ENCODE measurements at places on chromosomes 7 and 10. TPM values are rescaled to one million over a fixed set of nuclear protein-coding genes. Genes with fewer than 3 reads are reported as not detected.

POMZP3 gene
- total RNA-seq: 21.8 TPM

CRYGN gene
- total RNA-seq: 0.74 TPM

UCN3 gene
- not detected for total RNA-seq

GRCh38 chr10:34131152-34131551 lies 683.9 kb downstream of the PARD3 start:
- H3K36me3 ChIP-seq: no peaks in the 10 kb centered on the region
- H3K27me3 ChIP-seq: no peaks in the 10 kb centered on the region
- no peaks in the 10 kb centered on the region for H3K4me1 ChIP-seq
- no peak for DNase-seq
- H3K27ac ChIP-seq: no peak overlapping the region

- H3K27me3 ChIP-seq: no peaks in the 10 kb centered on the region
- peaks cover 27% of the 10 kb centered on the region for H3K4me1 ChIP-seq
- no peak for DNase-seq
- H3K36me3 ChIP-seq: no peaks in the 10 kb centered on the region
- peak overlapping the region; percentile 83 for H3K27ac ChIP-seq
These were observed 27.9 kb upstream of the ASCC1 start for GRCh38 chr10:72243822-72244437.

- H3K36me3 ChIP-seq: no peaks in the 10 kb centered on the region
- no peak overlapping the region for H3K4me3 ChIP-seq
- no peaks in the 10 kb centered on the region for H3K27me3 ChIP-seq
- no peaks in the 10 kb centered on the region for H3K4me1 ChIP-seq
- no peak for DNase-seq
- no peak overlapping the region for H3K27ac ChIP-seq
These were observed 741.7 kb upstream of the GALNT17 start for GRCh38 chr7:70390251-70390650.

DNA sequence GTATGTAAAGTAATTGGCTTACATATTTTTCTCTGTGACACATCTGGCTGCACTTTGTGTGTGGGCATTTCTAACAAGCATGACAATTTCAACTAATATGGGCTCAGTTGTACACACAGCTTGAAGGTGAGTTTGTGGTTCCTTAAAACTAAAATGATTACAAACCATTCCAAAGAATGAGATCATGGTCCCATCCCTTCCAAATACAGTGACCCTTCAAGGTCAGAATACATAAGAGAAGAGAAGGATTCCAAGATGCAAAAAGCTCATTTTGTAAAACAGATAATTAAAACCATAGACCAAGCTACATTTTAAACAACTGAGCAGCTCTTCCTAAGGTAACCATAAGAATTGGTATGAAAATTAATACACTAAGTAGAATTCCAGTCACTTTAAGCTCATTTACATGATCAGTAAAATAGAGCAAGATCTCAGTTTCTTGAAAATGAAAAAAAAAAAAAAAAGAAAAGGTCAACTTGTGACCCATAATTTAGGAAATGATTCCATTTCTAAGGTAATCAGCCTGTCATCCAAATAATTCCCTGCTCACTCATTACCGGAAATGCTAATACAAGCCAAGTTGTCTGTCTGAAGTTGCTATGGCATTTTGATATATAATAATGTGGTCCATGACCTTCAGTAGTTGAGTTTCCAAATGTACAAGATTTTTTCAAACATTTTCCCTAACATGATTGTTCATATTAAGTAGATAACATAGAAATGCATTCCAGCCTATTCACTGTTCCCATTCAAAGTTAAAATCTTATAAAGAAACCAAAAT lies 688.5 kb downstream of the PARD3 start:
- no peak for DNase-seq
- no peaks in the 10 kb centered on the region for H3K27me3 ChIP-seq
- no peak overlapping the region for H3K27ac ChIP-seq
- 0 out of 2 replicates have a peak, but pooled peaks cover 3% of the 10 kb centered on the region for H3K4me1 ChIP-seq
- no peaks in the 10 kb centered on the region for H3K36me3 ChIP-seq

GRCh38 chr7:41437257-41438196 lies 265.4 kb downstream of the INHBA start:
- DNase-seq: no peak
- no peaks in the 10 kb centered on the region for H3K36me3 ChIP-seq
- no peak overlapping the region for H3K27ac ChIP-seq
- no peaks in the 10 kb centered on the region for H3K4me1 ChIP-seq
- H3K4me3 ChIP-seq: no peak overlapping the region
- H3K27me3 ChIP-seq: no peaks in the 10 kb centered on the region

- peaks cover 74% of the 10 kb centered on the region for H3K4me1 ChIP-seq
- DNase-seq: no peak
- peak overlapping the region; percentile 92 for H3K4me3 ChIP-seq
- no peaks in the 10 kb centered on the region for H3K27me3 ChIP-seq
- peak overlapping the region; percentile 98 for H3K27ac ChIP-seq
These were observed 846 bp upstream of the ZNF775 start for GRCh38 chr7:150378115-150378852.

GRCh38 chr7:19119870-19120486 lies 2.5 kb upstream of the TWIST1 start:
- no peak overlapping the region for H3K4me3 ChIP-seq
- no peak for DNase-seq
- peak overlapping the region; percentile 24 for H3K27ac ChIP-seq
- H3K4me1 ChIP-seq: no peaks in the 10 kb centered on the region
- H3K36me3 ChIP-seq: no peaks in the 10 kb centered on the region

- no peak overlapping the region for H3K27ac ChIP-seq
- no peaks in the 10 kb centered on the region for H3K36me3 ChIP-seq
- 0 out of 2 replicates have a peak, but pooled peaks cover 2% of the 10 kb centered on the region for H3K27me3 ChIP-seq
- no peak for DNase-seq
These were observed 84.0 kb downstream of the C1GALT1 start for GRCh38 chr7:7266257-7266881.

DNA sequence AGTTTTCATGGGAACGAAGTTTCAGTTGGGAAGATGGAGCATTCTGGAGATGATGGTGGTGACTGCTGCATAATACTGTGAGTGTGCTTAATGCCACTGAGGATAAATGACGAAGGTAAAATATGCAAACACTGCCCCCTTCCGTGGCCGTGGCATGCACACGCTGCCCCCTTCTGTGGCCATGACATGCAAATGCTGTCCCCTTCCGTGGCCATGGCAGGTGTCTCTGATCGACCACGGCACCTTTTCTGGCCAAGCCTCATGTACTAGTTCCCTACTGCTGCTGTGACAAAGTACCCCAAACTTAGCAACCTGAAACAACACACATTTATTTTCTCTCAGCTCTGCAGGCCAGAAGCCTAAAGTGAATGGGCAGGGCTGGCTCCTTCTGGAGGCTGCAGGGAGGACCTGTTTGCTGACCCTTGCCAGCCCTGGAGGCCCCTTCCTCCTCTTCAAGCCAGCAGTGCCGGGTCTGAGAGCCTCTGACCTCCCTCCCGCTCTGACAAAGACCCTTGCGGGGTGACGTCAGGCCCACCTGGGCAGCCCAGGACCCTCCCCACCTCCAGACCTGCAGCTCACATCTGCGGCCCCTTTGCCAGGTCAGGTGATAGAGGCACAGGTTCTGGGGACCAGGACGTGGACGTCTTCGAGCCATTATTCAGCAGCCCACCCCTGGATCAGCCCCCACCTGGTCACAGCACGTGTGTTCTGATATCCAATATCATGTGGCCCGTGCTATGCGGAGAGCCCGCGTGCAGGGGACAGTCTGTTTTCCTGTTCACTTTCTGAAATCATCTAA lies 82.0 kb downstream of the MICALL2 start:
- H3K27me3 ChIP-seq: no peaks in the 10 kb centered on the region
- H3K4me3 ChIP-seq: no peak overlapping the region
- H3K27ac ChIP-seq: no peak overlapping the region
- H3K36me3 ChIP-seq: no peaks in the 10 kb centered on the region
- H3K4me1 ChIP-seq: no peaks in the 10 kb centered on the region
- DNase-seq: peak; percentile 17

DNA sequence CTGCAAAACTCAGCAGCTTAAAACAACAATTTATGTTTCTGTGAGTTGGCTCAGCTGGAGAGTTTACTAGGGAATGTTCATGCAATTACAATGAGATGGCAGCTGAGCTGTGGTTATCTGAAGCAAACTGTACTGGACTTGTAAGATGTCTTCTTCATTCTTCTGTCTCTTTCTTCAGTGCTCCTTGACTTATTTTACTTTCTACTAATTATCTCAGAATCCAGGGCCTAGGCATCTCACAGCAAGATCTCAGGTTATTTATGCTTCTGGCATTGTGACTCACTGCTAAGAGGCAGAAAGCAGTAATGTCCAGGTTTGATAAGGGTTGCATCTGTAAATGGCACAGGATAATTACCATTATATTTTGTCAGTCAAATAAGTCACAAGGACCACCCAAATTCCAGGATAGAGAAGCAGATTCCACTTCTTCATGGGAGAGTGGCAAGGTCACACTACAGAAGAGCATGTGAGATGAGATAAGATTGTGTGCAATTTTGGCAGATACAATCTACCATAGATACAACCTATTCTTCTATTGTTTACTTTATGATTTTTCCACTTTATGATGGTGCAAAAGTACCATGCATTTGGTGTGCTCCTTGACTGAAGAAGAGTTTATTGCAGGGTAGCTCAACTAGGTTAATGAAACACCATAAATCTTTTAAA lies 16.8 kb downstream of the VIM start:
- no peaks in the 10 kb centered on the region for H3K27me3 ChIP-seq
- no peaks in the 10 kb centered on the region for H3K4me1 ChIP-seq
- no peaks in the 10 kb centered on the region for H3K36me3 ChIP-seq
- no peak for DNase-seq
- H3K4me3 ChIP-seq: no peak overlapping the region
- no peak overlapping the region for H3K27ac ChIP-seq

DNA sequence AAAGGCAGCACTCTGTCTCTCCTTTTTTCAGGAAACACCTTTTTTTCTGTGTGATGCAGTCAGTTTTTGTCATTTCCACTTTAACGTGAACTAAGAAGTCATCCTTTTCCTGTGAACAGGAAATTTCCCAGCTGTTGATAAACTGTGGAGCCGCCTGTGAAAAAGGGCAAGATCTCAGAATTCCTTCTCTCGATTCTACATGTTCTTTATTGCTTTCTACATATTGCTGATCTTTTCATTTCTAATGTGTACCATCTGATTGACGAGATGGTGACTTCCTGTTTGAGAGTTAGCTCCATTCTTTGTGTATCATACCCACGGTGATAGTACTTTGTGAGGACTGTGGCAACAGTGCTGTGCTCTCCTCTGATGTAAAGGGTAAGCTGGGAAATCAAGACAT lies 50.4 kb downstream of the ADD3 start:
- H3K4me1 ChIP-seq: no peaks in the 10 kb centered on the region
- no peaks in the 10 kb centered on the region for H3K27me3 ChIP-seq
- no peak for DNase-seq
- H3K36me3 ChIP-seq: no peaks in the 10 kb centered on the region
- no peak overlapping the region for H3K27ac ChIP-seq

DNA sequence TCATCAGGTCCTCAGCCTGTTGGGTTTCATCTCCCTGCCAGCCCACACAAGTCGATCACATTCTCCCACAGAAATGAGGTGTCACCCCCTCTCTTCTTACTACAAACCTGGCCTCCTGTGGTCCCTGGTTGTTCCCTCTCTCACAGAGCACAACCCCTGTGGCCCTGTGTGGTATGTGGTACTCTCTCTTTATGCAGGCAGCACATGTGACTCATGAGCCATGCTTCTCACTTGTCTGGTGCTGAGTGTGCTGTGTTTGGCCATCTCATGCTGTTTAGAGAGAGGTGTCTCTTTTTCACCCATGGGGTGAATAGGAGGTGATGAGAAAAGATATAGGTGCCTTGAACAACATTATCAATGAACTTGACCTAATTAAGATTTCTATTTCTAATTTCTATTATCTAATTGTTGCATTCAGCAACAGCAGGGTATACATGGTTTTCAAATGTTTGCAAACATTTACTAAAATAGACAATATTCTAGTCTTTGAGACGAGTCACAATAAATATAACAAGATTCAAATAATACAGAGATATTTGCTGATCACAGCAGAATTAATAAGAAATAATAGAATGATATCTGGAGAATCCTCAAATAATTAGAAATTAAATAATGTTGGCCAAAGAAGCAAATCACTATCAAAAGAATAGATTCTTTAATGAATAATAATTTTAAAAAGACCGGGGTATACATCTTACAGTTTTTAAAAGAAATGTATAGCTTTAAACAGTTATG lies 633.8 kb upstream of the IGFBP3 start:
- no peaks in the 10 kb centered on the region for H3K4me1 ChIP-seq
- H3K4me3 ChIP-seq: no peak overlapping the region
- no peak overlapping the region for H3K27ac ChIP-seq

GRCh38 chr10:29849126-29849833 lies 210.1 kb downstream of the JCAD start:
- no peak overlapping the region for H3K27ac ChIP-seq
- no peak overlapping the region for H3K4me3 ChIP-seq
- H3K36me3 ChIP-seq: no peaks in the 10 kb centered on the region
- no peaks in the 10 kb centered on the region for H3K27me3 ChIP-seq

GRCh38 chr7:125675640-125676039 lies 746.0 kb upstream of the POT1 start:
- no peaks in the 10 kb centered on the region for H3K36me3 ChIP-seq
- no peak for DNase-seq
- H3K27ac ChIP-seq: no peak overlapping the region
- no peaks in the 10 kb centered on the region for H3K27me3 ChIP-seq
- H3K4me1 ChIP-seq: no peaks in the 10 kb centered on the region
- no peak overlapping the region for H3K4me3 ChIP-seq

GRCh38 chr7:17590221-17590620 lies 291.8 kb downstream of the AHR start:
- H3K27ac ChIP-seq: no peak overlapping the region
- DNase-seq: no peak
- H3K27me3 ChIP-seq: no peaks in the 10 kb centered on the region
- H3K36me3 ChIP-seq: no peaks in the 10 kb centered on the region
- H3K4me3 ChIP-seq: no peak overlapping the region

- 0 out of 2 replicates have a peak, but pooled peaks cover 2% of the 10 kb centered on the region for H3K4me1 ChIP-seq
- H3K27ac ChIP-seq: peak overlapping the region; percentile 48
- H3K4me3 ChIP-seq: peak overlapping the region; percentile 63
- no peaks in the 10 kb centered on the region for H3K36me3 ChIP-seq
- H3K27me3 ChIP-seq: no peaks in the 10 kb centered on the region
- DNase-seq: no peak
These were observed 838 bp upstream of the DLX6 start for GRCh38 chr7:97004247-97005182.

DNA sequence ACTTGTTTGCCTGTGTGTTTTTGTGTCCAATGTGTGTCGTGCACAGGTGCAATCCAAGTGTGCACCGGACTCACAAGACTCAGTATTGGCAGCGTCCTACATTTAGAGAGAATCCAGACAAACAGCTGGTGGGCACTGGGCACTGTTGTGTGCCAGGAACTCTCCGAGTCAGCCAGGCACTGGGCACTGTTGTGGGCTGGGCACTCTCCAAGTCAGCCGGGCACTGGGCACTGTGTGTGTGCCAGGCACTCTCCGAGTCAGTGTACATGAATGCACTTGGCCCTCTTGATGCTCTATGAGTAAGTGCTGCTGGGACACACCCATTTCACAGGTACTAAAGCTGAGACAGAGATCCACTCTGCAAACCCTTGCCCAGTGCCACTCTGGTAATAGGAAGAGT lies 303.5 kb downstream of the PTPRN2 start:
- H3K27me3 ChIP-seq: peaks cover 6% of the 10 kb centered on the region
- H3K27ac ChIP-seq: no peak overlapping the region
- no peaks in the 10 kb centered on the region for H3K4me1 ChIP-seq
- H3K36me3 ChIP-seq: no peaks in the 10 kb centered on the region

GRCh38 chr7:106757846-106758245 lies 96.9 kb upstream of the CCDC71L start:
- no peak overlapping the region for H3K27ac ChIP-seq
- H3K4me3 ChIP-seq: no peak overlapping the region
- no peaks in the 10 kb centered on the region for H3K27me3 ChIP-seq
- H3K36me3 ChIP-seq: no peaks in the 10 kb centered on the region

Data from Panc1 (cell line).